ENCODE measurements at places on chromosomes 3 and 15. TPM values are rescaled to one million over a fixed set of nuclear protein-coding genes. Genes with fewer than 3 reads are reported as not detected.

Gene DAZL
- total RNA-seq: not detected

Gene NANOGP8
- not detected for total RNA-seq

Gene FANCD2OS
- not detected for total RNA-seq

Gene FEZF2
- not detected for total RNA-seq

Gene CYP1A2
- total RNA-seq: not detected

Gene GPR176
- total RNA-seq: 8.8 TPM

Gene FGD5
- total RNA-seq: not detected

Gene KY
- total RNA-seq: under 0.01 TPM

Gene OR5K2
- not detected for total RNA-seq

Gene TNNC1
- total RNA-seq: not detected

Gene POLQ
- 13.6 TPM for total RNA-seq

Gene CD96
- not detected for total RNA-seq

Data from melanocyte of skin (primary cell).